Retina (tissue), 1 donor: ENCODE measurements at places on chromosomes 4 and X.

GRCh38 chrX:63754136-63754859 is 30.7 kb downstream of the ARHGEF9 start:
- DNase-seq: peak; percentile 45

GRCh38 chr4:52648836-52649235 is 10.3 kb downstream of the USP46 start:
- DNase-seq: no peak

GRCh38 chrX:40108959-40109287 is 11.2 kb upstream of the BCOR start:
- no peak for DNase-seq

DNA sequence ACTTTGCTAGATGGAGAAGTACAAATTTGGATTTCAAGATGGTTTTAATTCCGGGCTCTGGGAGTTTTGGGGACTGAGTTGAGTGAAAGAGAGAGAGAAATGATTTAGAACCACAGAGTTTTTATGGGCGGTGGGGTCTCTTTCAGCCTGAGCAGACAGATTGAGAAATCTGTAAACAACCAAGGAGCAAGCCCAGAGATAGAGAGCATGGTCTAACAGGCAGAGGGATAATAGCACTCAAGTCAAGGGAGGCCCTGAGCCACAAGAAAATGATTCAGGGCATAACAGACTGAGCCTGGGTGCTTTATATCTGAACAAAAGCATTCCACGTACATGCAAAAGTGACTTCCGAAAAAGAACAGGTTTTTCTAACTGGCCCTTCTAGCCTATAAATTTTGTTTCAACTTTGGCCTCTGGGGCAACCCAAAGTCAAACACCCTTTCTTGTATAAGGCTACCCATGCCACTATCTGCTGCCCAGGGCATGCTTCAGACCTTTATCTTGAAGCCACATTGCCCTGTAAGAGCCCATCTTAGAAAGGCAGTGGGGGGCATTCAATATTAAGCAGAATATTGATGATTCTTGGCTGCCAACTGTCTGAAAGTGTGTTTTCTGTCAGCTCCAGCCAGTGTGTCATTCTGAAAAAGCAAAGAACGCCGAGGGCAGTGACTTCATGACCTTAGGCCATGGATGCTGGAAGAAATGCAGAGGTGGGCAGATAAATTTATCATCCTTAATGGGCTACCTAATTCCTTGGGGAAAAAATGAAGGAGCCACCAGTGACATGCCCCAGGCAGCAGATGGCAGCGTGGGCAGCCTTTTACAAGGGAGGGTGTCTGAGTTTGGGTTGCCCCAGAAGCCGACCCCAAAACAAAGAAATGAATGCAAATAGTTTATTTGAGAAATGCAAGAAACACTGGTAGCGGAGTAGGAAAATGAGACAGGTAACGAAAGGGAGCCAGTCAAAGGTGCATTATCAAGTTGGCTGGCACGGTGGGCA is 637.6 kb downstream of the MID1IP1 start:
- no peak for DNase-seq

- peak; percentile 57 for DNase-seq
These were observed 109.1 kb upstream of the SLC4A4 start for GRCh38 chr4:71229477-71230270.

DNA sequence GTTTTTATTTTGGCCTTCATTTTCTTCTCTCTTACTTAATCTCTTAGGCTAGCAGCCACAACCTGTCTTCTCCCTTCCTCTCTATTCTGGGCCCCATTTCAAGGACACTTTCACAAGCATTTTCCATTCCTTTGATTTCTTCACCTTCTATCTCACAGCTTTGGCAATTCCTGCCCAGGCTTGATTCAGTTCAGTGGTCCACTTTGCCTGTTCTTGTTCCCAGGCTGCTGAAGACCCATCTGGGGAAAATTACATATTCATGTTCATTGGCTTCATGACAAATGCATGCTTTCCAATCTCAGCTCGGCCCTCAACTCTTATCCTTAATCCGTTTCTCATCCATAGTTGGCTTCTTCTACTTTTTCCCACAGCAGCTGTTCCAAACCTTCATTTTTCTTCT is 38.7 kb upstream of the LPAR4 start:
- DNase-seq: no peak

- no peak for DNase-seq
These were observed 276.1 kb downstream of the ANTXR2 start for GRCh38 chr4:79796948-79797347.

- no peak for DNase-seq
These were observed 92.3 kb upstream of the ADRA2C start for GRCh38 chr4:3673716-3674478.

DNA sequence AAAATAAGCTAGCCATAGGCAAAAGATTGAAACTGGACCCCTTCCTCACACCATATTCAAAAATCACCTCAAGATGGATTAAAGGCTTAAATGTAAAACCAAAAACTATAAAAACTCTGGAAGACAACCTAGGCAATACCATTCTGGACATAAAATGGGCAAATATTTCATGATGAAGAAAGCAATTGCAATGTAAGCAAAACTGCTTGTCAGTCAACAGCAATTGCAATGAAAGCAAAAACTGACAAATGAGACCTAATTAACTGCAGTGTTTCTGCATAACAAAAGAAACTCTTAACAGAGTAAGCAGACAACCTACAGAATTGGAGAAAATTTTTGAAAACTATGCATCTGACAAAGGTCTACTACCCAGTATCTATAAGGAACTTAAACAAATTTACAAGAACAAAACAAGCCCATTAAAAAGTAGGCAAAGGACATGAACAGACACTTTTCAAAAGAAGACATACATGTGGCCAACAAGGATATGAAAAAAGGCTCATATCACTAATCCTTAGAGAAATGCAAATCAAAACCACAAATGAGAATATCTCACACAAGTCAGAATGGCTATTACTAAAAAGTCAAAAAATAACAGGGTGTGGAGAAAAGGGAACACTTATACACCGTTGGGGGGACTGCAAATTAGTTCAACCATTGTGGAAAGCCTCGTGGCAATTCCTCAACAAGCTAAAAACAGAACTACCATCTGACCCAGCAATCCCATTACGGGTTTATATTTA is 46.7 kb downstream of the CFAP299 start:
- DNase-seq: no peak

- no peak for DNase-seq
These were observed 33.4 kb downstream of the ADGRA3 start for GRCh38 chr4:22482250-22483127.

DNA sequence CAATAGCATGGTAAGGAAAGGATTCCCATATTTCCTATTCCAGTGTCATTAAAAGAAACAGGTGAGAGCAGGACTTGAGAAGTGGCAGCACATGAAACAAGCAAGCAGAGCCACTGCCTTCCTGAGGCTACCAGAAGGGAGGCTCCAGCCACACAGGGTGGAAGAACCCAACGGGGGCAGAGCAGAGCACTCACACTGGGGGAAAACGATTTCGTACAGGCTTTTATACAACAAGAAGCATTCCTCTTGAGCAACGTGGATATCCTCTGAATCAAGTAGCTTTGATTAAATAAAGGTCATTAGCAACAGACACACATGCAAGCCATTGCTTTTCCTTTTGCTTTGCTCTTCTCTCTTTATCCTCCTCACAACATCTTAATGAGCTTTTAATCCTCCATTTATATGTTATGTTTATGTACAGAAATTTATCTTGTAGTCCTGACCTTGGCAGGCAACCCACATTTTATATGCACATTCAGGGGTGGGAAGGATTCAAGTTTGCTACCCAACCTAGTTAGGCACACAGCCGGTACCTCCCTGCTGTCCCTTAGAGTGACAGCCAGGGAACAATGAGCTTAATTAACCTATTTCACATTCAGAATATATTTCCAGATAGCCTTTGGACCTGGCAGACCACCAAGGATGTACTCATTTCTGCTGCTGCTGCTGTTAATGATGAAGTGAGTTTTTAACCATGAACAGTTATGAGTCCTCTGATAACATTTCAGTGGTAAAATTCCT is 202.1 kb downstream of the ARHGAP24 start:
- peak; percentile 55 for DNase-seq

- no peak for DNase-seq
These were observed 178.3 kb downstream of the MAPK10 start for GRCh38 chr4:86181585-86181984.

DNA sequence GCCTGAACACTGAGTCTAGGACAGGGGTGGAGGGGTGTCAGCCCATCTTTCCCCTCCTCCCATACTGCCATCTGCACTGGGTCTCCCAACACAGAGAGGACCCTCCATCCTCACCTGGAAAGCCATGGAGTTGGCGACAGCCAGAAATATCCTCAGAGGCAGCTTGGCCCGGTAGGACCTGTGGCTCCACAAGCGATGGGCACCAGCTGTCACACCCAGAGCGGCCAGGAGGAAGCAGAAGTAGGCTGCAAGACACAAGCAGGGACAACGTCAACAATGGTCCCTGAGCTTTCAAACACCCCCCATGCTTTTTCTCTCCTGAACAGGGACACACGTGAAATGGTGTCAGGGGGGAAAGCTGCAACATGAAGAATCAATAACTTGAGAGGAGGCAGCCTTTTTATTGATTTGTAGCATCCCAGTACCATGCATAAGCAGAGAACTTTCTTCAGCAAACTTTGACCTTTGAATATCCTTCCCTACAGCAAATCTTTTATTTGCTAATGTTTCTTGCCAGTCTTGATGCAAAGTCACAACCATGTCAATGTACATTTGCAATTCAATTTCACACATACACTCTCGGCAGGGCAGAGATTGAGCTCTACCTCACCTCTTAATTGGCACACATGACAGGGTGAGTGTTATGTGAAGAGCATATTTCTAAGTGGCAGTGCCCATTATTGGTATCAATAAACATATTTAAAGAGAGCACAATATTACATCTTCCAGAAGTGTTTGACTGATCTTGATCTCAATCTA is 93.2 kb downstream of the SCD5 start:
- no peak for DNase-seq

DNA sequence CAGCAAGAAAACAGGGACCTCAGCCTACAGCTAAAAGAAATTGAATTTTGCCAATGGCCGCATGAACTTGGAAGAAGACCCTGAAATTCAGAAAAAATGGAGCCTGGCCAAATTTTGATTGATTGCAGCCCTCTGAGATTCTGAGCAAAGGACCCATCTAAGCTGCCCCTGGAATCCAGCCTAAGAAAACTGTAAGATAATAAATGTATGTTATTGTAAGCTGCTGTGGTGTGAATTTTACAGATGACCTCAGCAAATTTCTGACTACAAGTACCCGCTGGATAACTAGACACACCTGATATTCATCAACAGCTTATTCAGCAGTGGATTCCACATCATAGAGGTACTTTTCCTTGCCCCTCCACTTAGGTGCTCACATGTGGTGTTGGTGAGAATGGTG is 119.5 kb upstream of the EPHA5 start:
- DNase-seq: no peak

- DNase-seq: no peak
These were observed 1441.2 kb downstream of the PCDH7 start for GRCh38 chr4:32161392-32161791.

DNA sequence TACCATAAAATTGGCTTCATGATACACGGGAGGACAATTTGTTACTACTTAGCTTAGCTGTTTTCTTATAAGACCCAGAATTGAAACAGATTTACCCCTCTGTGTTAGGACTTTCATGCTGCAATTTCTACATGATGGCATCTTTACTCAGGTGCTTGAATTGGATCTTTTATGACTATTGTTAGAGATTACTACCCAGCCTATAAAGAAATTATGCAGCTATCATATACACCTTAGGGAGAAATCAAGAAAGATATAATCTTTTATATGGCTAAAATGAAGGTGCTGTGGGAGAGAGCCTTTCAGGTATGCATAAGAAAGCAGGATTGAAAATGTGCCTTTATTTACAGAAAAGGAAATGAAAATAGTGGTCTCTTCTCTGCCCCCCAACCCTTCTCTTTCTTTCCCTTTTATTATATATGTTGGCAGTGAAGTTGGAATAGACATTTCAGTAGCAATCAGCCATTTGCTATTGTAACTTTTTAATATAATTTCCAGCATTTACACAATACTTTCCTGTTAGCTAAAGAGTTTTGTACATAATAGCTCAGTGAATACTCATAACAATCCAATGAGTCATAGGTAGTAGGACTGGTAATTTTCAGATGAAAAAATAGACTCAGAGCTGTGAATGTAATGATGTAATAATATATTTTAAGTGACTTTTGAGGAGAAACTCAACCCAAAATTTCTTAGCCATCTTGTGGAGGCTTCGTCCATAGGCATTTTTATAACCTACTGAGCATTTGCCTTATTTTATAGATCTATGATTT is 311.8 kb downstream of the ADGRL3 start:
- no peak for DNase-seq

GRCh38 chrX:41923978-41924683 is 777 bp upstream of the CASK start:
- peak; percentile 55 for DNase-seq

DNA sequence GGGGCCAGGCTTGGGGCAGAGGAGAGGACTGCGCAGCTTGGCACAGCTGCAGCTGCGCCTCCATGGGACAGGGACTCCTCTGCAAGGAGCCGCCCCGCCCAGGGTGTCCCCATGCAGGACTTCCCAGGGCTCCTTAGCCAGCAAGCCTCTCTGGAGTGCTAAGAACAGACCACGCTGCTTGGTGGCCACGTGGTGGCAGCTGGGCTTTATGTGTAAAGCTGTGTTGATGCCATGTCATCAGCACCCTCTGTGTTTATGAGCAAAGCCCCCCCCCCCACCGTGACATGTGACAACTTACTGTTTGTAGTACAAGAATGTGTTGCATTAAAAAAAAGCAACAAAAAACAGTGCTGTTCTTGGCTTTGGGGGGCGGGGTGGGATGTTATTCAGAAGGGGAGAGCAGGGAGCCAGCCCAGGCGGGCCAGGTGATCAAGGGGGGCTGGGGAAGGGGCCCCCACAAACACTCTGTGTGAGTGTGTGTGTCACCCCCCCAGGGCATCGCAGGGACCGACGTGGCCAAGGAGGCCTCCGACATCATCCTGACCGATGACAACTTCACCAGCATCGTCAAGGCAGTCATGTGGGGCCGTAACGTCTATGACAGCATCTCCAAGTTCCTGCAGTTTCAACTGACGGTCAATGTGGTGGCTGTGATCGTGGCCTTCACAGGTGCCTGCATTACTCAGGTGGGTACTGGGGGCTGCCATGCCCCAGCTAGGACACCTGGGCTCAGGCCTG is 40.3 kb downstream of the ATP2B3 start:
- no peak for DNase-seq

GRCh38 chr4:174365018-174365587 is 81.4 kb downstream of the CEP44 start:
- peak; percentile 15 for DNase-seq

- no peak for DNase-seq
These were observed 55.9 kb downstream of the MID1 start for GRCh38 chrX:10564484-10564883.

DNA sequence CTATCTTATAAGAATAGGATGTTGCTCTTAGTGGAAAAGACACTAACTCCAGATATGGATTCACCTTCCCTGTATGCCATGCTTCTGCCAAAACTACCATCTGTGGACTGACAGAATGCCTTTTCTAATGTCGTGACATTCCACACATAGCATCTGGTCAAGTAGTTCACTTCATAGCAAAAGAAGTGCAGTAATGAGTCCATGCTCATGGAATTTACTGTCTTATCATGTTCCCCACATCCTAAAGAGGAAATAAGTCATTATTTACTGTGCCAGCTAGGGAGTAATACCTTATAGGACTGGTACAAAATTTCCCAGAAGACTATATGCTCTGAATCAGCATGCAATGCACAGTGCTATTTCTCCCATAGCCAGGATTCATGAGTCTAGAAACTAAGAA is 562.4 kb downstream of the TLL1 start:
- no peak for DNase-seq

- no peak for DNase-seq
These were observed 15.7 kb downstream of the JADE1 start for GRCh38 chr4:128825226-128825625.

GRCh38 chr4:26557164-26557563 is 26.7 kb upstream of the TBC1D19 start:
- no peak for DNase-seq
